ENCODE measurements at places on chromosomes 3 and 15.

DNA sequence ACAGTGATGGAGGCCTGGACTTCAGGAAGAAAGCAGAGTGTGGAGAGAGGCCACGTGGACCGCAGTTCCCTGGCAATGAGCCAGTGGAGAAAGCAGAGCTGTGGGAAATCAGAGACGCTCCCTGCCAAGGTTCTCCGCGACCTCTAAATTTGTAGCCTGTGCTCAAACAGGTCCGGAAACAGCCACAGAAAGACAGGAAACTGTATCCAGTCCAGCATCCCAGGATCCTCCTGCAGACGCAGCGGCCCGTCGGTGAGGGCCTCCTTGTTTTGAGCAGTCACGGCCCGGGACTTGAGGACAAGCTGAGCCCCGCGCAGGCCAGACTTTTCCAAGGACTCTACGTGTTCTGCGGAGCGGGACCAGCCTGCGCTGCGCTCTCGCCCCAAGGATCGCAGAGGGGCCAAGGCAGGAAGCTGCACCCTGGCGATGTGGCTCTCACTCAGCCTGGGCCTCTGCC, 22.3 kb downstream of the RPSA start:
- DNase-seq = no peak

GRCh38 chr3:116905334-116905733, 195.8 kb downstream of the TUSC7 start:
- no peak for DNase-seq

DNA sequence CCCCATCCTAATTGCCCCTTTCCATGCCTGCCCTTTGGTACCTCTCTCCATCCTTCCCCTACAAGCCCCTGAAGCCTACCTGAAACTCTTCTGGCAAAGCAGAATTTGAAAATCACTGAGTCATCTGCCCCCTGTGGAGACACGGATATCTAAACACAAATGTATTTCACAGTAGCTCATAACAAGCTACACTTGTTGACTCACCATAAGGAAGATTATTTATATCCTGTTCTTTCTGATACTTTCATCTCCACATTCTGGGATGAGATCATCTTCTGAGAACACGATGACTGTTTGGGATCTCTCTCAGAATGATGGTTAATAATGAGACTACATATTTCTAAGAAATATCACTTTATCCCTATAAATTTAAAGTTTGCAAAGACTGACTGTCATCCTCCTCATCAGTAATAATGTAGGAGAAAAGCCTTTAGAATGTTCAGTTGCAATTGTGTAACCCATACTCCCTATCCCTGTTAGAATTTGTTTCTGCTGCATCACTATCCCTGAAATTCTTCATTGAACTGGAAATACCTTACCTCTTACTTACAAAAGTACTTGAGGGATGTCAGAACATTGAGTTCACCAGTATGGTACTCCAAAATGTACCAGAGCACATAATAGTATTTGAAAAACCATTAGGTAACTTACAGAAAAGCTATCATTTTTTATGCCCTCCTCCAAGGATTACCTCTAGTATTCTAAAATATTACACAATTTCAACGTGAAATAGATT, 116.1 kb upstream of the IL12A start:
- DNase-seq = no peak

DNA sequence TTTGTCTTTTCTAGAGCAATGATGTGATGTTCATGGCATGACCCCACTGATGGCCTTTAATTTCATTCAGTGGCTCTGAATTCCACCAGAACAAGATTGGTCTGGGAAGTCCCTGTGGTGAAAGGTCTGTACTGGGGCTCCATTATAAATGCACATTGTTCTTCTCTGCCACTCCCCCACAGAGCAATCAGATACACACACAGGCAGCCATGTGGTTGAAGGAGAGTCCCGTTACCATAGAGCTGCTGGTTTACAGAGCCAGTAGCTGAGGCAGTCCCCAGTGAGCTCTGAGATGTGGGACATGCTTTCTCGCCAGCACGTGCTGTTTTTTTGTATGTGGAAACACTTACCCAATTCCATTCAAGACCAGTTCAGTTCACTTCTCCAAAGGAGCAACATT, 172.7 kb upstream of the TRIM42 start:
- peak; percentile 25 for DNase-seq

DNA sequence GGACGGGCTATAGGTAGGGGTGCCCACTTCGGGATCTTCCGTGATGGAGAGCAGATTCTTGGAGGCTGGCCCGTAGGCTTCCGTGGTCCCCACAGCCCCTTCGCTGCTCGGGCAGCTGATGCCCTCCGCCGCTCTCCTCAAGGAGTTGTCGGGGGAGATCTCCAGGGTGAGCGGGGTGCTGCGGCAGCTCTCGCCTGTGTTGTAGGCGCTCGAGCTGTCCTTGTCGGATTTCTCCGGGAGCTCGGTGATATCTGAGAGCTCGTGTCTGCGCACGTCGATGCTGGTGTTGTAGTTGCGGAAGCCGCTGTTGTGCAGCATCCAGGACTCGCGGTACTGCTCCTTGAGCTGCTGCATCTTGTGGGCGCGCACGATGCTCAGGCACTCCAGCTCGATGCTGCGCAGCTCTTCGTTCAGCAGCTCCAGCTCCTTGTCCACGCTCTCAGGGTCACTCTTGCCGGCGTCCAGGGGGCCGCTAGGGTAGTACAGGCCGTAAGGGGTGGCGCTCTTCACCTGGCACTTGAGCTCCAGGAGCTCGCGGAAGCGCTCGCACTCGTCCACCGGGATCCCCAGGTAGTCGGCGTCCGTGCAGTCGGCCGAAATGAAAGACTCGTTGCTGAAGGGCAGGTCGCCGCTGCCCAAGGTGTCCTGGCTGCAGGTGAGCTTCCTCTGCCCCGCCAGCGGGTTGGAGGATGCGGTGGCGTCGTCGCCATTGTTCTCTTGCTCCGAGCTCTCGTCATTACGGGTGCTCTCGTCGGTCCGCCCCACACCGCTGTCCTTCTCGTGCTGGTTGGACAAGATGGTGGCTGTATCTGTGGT, 240.4 kb downstream of the PDZRN3 start:
- no peak for DNase-seq

GRCh38 chr3:194475978-194476377, 10.8 kb downstream of the ATP13A3 start:
- DNase-seq = no peak

- DNase-seq = no peak
Measured at GRCh38 chr3:161020256-161020655, 84.9 kb downstream of the B3GALNT1 start.

- DNase-seq = no peak
Measured at GRCh38 chr3:13346481-13347389, 73.4 kb downstream of the NUP210 start.

DNA sequence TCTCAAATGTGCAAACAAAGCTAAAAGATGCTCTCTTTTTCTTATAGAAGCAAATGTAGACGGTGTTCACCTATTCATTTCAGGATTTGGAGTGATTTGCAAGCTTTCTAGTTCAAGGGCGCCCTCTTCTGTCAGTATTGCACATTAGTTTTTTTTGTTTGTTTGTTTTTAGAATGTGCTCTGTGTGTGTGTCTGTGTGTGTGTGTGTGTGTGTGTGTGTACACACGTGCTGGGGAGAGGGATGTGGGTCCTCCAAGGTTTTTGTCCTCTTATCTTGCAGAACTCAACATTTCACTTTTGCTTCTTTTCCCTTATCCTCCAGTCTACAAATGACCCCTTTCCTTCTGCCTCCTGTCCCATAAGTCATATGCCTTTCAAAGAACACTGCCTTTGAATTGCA, 23.5 kb downstream of the DNAH1 start:
- DNase-seq = peak; percentile 59

DNA sequence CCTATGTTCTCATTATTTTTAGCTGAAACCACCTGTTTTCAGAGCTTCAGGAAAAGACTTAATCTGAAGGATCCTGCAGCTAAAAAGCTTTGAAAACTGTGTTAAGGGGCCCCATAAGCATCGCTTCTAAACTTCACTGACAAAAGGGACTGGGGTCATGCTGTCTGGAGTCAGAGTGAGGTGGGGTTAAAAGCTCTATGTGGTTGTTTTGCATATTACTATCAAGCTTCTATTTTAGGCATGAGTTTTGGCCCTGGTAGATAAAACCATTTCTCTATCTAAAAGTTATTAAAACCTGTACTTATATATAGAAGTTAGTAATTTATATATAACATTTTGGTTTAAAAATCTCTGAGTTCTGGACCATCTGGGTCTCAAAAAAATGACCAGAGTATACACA, 45.5 kb downstream of the GPR160 start:
- DNase-seq = no peak

DNA sequence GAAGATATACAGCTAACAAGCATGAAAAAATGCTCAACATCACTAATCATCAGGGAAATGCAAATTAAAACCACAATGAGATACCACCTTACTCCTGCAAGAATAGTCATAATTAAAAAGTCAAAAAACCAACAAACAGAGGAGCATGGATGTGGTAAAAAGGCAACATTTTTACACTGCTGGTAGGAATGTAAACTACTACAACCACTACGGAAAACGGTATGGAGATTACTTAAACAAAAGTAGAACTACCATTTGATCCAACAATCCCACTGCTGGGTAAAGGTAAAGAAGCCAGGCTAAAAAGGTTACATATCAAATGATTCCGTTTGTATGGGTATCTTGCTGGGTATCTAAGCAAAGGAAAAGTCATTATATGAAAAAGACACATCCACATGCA, 53.8 kb downstream of the STAG1 start:
- no peak for DNase-seq

DNA sequence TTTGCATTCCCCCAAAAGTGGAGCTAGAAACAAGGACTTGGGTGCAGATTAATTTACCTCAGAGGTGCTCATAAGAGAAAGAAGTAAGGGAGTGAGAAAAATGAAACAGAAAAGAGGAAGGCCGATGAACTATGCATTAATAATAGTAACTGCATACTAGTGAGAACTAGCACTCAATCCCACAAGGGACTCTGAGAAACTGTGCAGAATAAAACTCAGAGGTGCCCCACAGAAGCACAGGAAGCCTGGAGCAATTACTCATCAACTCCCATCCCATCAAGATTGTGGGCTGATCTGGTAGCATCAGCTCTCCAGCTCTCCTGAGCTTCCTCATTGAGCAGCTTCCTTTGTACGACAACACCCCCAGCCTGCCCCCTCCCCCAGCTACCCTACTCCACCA, 50.8 kb downstream of the CLDN18 start:
- DNase-seq = no peak

DNA sequence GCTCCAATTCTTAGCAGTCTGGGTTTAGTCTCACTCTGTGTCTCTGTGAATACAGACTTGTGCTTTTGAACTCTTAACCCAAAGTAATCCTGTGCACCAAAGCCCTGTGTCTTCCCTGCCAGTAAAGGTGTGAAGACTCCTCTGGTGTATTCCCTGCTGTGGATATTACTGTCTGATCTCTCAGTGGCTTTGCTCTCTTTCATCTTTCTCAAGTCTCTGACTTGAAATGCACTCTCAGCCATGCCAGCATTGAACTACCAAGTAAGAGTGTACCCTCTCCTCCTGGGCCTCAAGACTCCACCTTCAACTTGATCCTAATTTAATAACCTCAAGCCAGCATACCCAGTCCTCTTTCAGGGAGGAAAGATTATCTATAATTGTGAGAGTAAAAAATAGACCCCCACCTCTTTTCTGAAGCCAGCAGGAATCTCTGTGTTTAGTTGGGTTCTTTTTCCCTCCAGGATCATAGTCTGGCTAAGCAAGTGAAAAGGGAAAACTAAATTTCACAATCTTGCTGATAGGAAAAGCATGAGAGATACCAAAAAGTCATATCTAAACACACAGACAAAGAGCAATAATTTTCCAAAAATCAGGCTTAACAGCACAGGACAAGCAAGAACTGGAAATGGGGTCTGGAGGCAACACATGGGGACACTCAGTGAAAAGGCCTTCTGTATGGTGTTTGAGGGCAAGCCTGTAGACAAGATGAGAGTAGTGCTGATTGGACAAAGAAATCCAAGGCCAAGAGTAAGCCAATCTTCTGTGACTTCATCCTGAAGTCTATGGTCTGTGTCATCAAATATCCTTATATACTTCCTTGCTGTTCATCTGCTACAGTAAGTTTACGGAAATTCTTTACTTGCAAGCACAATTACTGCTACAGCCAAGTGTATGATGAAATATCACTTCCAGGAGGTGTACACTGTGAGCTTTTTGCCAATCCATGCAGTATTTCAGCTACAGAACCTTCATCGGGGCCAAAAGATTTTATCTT, 296.1 kb upstream of the TGFBR2 start:
- no peak for DNase-seq

Data from urinary bladder (tissue), 4 donors.